ENCODE measurements at places on chromosomes 1 and 21.

DNA sequence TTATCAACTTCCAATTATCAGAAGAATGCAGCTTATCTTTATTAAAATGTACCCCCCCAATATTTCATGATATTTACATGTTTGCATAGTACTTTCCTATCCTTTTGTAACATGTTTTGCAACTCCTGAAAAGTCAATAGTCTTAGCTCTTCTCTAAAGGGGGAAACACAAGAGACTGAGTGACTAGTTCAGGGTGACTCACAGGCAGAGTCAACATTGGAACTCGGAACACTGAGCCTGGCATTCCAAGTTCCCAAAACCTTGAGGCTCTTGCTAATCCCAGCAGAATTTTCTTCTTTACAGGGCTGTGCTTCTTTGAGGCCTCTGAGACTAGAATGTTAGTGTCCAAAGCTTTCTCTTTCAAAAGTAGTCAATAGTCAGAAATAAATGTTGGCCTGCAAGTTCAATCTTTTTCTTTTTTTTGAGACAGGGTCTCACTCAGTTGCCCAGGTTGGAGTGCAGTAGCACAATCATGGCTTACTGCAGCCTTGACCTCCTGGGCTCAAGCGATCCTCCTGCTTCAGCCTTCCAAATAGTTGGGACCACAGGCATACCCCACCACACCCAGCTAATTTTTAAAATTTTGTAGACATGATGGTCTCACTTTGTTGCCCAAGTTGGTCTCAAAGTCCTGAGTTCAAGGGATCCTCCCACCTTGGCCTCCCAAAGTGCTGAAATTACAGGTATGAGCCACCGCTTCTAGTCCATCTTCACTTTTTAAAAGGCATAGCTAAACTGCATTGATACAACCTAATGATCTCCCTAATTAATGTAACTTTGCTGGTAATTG lies 37.5 kb downstream of the ZNF281 start:
- no peak for DNase-seq

- no peak for DNase-seq
Observed at GRCh38 chr1:14340002-14340785, 258.3 kb upstream of the KAZN start.

GRCh38 chr1:245036102-245036501 lies 118.7 kb upstream of the KIF26B start:
- no peak for DNase-seq

DNA sequence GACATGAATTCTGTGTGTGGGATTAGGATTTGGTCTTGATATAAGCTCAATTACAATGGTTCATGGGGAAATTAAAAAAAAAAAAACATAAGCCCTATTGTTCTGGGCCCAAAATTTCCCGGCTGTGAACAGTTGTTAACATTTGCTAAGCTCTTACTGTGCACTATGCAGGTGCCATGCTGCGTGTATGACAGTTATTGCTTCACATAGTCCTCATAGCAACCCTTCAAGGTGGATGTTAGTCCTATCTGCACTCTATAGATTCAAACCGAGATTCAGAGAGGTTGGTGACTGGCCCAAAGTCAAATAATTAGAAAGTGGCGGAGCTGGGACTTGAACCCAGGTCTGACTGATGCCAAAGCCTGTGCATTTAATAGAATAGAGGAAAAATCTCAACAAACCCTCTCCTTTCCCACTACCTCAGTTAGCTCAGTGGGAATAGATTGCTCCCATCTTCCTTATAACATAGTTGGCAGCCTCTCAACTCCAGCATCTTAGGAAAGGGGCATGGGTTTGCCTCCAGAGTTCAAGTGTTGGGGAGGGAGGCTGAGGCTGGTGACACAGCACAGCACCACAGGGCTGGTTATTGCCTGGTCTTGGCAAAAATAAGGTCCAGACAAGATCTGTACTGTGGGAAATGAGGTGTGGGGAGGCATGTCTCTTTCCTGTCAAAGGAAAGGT lies 55.0 kb upstream of the GCLM start:
- DNase-seq, result no peak

GRCh38 chr1:203360547-203361185 lies 9.7 kb upstream of the FMOD start:
- no peak for DNase-seq

DNA sequence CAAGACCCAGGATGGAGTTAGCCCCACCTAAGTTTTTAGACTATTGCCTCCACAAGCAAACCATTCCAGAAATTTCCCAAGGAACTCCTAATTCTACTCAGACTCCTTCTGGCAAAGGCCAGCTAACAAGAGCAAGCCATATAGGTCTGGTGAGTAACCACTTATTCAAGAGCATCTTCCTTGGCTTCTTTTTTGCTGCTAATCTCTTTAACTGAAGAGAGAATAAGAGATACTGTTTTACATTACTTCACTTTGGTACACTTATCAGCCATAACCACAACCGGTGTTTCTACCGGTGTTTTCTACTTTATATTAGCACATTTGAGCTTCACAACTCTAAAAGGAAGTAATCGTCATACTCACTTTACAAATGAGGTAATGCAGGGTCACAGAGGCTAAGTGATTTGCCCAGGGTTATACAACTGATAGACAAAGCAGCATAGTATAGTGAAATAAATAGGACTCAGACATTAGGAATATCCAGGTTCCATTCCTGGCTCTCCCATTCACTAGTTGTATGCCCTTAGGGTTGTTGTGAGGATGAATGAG lies 1.7 kb upstream of the EPS15 start:
- DNase-seq, result no peak
